ENCODE measurements at places on chromosomes 4 and X.

- no peak for DNase-seq
These were observed 54.5 kb upstream of the GABRA2 start for GRCh38 chr4:46444318-46445000.

DNA sequence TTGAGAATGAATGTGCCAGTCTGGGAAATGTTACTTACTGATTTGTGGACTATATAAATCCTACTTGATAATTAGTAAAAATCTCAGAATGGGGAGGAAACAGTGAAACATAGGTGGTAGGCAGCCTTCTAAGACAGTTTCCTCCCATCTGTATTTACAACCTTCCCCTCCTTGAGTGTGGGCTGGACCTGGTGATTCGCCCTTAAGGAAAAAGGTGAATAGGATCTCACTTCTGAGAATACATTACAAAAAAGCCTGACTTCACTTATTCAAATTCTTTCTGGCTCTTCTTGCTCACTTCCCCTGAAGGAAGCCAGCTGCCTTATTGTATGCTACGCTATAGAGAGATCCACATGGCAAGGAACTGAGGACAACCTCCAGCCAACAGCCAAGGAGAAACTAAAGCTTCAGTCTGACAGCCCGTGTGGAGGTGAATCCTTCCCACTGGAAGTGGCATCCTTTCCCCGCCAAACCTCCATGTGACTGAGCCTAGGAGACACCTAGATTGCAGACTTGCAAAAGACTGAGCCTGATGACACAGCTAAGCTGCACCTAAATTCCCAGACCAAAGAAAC lies 585.0 kb downstream of the STPG2 start:
- no peak for DNase-seq

GRCh38 chr4:169810325-169811323 lies 52.9 kb upstream of the HPF1 start:
- peak; percentile 64 for DNase-seq

DNA sequence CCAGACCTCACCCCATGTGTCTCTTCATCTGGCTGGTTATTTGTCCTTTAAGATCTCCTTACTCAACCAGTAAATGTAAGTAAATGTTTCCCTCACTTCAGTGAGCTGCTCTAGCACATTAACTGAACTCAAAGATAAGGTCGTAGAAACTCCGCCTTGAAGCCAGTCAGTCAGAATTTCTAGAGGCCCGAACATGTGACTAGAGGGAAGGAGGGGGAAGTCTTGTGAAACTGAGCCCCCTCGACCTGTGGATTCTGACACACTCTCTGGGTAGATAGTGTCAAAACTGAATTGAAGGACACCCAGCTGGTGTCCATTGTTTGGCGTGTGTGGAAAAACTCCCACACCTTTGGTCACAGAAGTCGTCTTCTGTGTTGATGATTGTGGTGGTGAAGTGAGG lies 933.9 kb downstream of the ADGRL3 start:
- DNase-seq = no peak

DNA sequence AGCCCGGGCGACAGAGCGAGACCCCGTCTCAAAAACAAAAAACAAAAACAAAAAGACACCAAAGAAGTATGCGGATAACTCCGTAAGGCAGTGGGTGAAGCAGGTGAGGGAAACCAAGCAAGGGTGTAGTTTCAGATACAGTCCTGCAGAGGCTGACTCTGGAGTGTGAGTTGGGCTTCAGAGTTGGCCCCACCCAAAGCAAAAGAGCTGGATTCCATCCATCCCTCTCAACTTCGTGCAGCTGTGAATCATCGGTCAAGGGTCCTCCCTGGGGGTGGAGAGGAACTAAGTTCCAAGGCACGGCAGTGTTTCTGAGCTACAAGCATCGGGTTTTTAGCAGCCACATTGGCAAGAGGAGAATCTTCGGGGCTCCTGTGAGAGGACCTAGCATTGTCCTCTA lies 43.9 kb upstream of the FAM9A start:
- no peak for DNase-seq

- DNase-seq = no peak
These were observed 39.0 kb downstream of the ENPEP start for GRCh38 chr4:110514889-110515479.

DNA sequence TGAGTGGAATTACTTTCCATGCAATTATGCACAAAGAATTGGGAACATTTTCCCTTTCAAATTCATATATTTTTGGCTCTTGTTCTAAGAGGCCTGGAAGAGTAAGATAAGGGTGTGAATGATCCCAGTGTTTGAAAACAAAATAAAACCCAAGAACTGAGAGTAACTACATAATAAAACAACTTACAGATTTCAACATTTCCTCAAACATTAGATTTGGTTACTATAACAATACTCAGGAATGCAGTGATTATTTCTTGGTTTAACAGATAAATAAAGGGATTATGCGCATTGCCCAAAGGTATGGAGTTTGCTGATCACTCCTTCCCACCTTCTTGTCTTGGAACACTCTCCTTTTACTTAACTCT lies 292.5 kb downstream of the CAMK2D start:
- DNase-seq = no peak

- DNase-seq = no peak
These were observed 855.1 kb upstream of the INTU start for GRCh38 chr4:126777649-126778048.

DNA sequence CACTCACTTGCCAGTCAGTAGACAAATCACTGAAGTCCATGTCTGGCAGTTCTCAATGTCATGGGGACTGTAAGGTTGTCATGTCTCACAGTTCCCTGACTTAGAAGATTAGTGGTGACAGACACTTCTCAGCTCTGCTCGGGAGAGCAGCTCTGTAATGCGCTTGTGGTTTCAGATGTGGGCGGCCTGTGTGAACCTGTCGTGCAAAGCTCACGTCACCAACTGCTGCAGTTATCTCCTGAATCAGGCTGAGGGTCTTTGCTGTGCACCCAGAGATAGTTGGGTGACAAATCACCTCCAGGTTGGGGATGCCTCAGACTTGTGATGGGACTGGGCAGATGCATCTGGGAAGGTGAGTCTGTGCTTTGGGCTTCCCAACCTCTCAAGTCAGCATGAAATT lies at the start of gene IL9R:
Gene IL9R, plus strand, starts transcription at position 261 of the 400 bp plus-strand sequence. Its CDS starts 64 bp downstream, at position 325.
- DNase-seq = no peak

DNA sequence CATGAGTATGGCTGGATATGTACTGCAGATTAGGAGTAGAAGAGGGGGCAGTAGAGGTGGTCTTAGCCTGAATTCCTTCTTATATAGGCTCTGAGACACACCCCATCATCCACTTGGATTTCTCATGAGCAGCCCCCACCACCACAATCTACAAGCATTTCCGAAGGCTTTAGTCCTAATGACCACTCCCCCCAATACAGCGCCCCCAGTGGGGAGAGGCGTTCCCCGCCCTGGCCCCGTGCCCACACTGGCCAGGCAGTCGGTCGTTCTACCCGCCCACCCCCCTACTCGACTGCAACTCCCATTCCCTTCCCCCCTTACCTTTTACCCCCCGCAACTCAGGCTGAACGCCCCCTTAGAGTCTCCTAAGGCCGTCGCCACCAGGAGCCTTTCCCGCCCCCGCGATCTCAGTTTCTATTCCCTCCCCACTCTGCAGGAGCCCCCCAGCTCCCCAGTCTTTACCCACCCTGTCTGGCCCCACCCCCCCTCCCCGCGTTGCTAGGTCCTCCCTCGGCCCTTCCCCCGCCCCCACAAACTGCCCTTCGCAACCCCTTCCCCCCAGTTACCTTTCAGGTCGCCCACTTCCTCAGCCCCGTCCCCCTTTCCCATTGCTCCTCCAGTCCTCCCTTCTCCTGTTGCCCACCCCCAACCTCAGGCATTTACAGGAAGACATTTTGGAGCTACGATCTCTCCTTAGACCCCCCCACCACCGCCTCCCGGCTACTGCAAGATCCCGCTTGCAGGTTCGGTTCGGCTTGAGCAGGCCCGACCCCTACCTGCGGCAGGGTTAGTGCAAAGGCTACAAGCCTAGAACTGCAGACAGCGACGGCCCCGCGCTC lies 468 bp downstream of the ZMYM3 start:
- DNase-seq = peak; percentile 42

GRCh38 chr4:182155806-182156205 lies 87.4 kb upstream of the TENM3 start:
- DNase-seq = no peak

DNA sequence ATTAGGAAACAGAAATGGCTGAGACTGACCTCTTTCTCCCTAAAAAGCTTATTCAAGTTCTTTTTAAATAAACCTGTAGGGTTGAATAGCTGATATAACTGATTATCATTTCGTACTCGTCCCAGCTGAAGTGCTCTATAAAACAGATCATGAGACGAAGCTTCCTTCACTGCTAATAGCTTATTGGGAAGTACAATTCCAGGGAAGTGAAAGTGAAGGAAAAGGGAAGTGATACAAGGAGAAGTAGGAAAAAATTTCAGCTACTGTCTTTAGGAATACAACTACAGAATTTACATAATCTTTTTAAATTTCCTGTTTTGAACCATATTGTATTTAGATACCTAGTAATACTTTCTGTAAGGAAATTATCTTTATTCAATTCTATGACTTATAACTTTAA lies 103.0 kb downstream of the SNCA start:
- no peak for DNase-seq

GRCh38 chr4:70704931-70705182 lies 16.5 kb downstream of the UTP3 start:
- no peak for DNase-seq

DNA sequence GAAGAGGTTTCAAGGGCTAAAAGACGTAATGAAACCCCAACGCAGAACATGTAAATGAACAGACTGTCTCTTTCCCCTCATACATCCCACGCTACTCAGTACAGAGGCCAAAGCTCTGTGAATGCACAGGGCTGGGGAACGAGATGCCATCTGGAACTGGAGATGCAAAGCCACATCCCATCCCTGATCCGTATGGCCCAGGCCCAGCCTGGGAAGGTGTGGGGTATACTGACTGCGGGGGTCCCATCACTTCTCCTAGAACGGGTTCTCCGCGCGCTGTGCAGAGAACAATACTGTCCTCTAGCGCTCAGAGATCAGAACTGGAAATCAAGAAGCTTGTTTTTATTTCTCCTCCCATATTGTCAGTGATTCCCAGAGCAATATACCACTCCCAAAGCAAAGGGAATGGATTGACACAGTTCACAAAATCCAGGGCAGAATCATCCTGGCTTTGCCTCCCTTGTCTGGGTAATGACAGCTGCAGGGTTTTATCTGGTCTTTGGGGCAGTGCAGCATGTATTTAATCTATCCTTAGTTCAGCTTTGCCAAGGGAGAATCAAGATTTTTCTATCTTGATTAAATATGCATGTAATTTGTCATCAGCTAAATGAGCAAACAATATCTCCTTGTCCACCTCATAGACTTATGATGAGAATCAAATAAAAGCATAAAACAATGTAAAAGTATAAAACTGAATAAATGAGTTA lies 47.3 kb upstream of the TLR3 start:
- DNase-seq = no peak

DNA sequence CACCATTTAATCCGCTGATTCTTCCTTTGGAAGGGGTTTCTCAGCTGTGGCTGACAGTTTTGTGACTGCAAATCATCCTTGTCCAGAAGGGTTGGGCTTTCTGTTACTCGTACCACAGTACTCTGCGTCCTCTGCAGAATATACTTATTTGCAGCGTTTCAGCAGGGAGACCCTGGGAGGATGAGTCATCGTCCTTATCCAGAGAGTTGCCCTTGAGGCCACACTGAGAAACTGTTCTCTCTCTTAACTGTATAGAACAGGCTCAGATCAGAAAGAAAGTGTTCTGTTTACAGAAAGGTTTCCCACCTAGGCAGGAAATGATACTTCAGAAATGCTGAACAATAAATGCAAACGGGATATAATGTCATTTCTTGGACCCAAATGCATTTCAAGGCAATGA lies 47.8 kb upstream of the DDX53 start:
- no peak for DNase-seq

GRCh38 chr4:138616775-138617174 lies 374.6 kb upstream of the SLC7A11 start:
- no peak for DNase-seq
